A549 treated with DMSO at 1 μM for 4 hours (cell line): ENCODE measurements at places on chromosomes 1 and 21. TPM values are rescaled to one million over a fixed set of nuclear protein-coding genes. Genes with fewer than 3 reads are reported as not detected.

VAMP3 gene
- 63.1 to 79.1 TPM (median 72.2 TPM) in 5 replicates for total RNA-seq

GSTM1 gene
- not detected in 5 replicates for total RNA-seq

NECTIN4 gene
- total RNA-seq = 1.3 to 1.9 TPM (median 1.7 TPM) in 5 replicates

LMOD1 gene
- not detected in 5 replicates for total RNA-seq

LCK gene
- total RNA-seq = 0.07 TPM in 1 of 5 replicates, not detected in the others

GAS5 gene
- total RNA-seq = 276 to 364 TPM (median 308 TPM) in 5 replicates
